ENCODE measurements at places on chromosomes 2 and 18.
A peak's percentile ranks its signal among the peaks of the same experiment; 100 is the strongest.

GRCh38 chr2:156383798-156384197, 51.3 kb upstream of the NR4A2 start:
- no peak for DNase-seq

GRCh38 chr2:19971691-19972090, 18.2 kb downstream of the WDR35 start:
- DNase-seq: no peak

- DNase-seq: no peak
Observed at GRCh38 chr2:216108310-216108966, 710 bp upstream of the XRCC5 start.

DNA sequence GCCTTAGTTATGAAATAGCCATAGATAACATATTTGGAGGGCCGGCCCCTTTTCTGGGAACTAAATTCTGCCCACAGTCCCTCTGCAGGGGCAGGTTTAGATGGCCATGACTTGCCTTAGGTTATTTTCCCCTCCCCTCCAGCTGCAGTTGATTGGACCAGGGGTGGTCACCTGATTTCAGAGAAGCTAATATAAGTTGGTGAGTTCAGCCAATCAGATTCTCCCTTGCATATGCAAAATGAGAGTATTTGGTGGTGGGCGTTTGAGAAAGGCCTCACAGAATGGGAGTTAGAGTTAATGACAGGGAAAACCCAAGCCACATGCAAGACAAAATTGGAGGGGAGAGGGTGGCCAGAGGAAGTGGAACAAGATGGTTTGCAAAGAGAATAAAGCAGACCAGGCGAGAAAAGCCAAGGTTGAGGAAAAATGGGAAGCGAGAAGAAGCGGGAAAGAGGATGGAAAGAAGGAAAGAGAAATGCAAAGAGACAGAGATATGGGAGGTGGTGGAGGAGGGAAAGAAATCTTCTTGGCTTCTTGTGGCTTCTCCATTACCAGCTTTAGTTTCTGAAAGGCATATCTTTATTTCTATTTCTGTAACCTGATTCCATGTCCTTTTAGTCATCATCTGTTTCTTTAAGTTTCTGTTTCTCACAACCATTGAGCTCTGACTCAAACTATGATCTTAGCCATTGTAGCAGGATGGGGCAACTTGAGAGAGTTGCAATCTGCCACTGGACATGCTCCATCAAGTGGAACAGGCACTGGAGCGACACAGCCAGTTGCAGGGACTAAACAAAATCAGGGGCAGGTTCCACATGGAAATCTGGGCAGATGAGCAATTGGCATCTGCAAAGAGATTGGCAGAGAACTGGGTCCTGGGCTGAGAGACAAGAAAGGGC, 108.1 kb upstream of the SIX3 start:
- no peak for DNase-seq

- no peak for DNase-seq
Observed at GRCh38 chr2:104919127-104919526, 65.2 kb downstream of the POU3F3 start.

DNA sequence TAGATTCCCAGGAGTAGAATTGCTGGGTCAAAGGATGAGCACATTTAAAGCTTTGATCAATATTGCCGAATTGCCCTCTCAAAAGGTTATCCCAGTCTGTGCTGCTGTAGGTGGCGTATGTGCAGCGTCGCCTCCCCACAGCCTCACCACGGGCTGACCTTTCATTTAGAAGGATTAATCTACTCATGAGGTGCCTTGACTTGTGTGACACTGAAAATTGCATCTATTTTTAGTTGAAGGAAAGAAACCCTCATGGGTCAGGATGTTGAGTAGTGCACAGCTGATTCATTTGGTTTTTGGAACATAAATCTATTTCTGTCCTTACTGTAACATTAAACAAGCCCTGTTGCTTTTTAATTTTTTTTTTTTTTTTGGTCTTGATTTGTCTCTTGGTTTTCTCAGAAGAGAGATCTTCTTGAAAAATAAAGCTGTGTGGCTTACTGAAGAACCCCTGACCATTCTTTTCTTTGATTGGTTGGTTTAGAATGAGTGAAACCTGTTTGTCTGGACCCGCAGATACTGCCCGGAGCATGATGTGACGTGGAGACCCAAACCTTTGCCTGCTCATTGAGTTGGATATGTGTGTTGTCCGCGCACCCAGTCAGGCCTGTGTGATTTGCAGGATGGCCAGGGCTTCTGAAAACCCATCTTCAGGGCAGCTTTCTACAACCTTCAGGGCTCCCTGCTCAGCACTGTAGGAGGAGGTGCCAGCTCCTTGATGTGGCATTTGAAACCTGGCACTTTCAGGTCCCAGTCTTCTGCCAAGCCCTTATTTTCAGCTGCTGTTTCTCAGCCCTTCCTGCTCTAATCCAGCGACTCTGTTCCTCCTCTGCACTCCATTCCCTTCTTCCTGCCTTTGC, 61.0 kb downstream of the LPIN1 start:
- no peak for DNase-seq

GRCh38 chr18:67813380-67814028, 297.0 kb upstream of the DSEL start:
- DNase-seq: no peak

- no peak for DNase-seq
Observed at GRCh38 chr18:2968606-2969005, 44.3 kb downstream of the LPIN2 start.

DNA sequence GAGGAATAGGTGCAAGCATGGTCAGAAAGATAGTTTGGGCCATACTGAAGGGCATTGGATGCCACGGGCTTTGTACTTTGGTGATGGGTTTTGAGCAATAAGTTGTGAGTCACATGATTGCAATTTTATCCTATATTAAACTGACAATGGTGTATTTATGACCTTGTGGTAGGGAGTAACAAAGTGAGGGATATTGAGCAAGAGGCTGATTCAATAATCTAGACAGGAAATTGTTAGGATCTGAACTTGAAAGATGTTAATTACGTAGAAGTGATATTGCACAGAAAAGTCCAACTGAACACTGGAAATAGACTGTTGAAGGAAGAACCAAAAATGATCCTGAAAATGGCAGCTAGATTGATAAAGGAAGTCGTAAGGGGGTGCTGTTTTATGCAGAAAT, 46.6 kb upstream of the TCF4 start:
- DNase-seq: no peak

- DNase-seq: no peak
Observed at GRCh38 chr18:58334061-58334460, 290.0 kb downstream of the NEDD4L start.

GRCh38 chr2:110101280-110101844, 14.3 kb downstream of the MALL start:
- DNase-seq: peak; percentile 88

DNA sequence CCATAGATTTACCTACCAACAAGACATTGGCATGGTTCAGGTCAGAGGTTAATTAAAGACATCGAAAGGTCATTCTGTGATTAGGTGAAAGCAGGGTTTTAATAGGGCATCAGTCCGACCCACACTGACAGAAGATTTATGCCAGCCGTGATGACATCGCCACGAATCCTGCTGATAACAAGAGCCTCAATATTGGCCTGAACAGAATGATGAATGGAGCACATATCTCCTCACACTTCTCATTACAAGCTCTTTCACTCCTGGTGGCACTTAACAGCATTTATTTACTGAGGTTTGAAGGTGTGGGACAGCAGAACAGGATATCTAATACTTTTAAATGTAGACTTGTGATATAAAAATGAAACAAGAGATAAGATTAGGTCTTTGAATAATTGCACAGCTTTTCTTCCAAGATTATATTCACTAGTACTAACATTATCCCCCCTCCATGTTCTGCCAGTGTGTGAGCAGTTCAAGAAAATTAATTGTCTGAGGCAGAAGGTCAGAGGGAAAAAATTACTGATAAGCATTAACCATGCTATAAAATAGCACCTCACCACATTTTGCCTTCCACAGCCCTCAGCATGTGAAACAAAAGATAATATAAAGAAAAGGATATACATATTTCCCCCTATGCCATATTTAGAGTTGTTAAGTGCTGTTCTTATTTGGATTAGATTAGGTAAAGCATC, 23.1 kb upstream of the INSIG2 start:
- DNase-seq: no peak

GRCh38 chr2:31131871-31132270, 6.4 kb downstream of the GALNT14 start:
- no peak for DNase-seq

GRCh38 chr18:41647914-41648313, 307.1 kb upstream of the PIK3C3 start:
- DNase-seq: no peak

- DNase-seq: no peak
Observed at GRCh38 chr2:109213646-109214433, 84.8 kb downstream of the SH3RF3 start.

DNA sequence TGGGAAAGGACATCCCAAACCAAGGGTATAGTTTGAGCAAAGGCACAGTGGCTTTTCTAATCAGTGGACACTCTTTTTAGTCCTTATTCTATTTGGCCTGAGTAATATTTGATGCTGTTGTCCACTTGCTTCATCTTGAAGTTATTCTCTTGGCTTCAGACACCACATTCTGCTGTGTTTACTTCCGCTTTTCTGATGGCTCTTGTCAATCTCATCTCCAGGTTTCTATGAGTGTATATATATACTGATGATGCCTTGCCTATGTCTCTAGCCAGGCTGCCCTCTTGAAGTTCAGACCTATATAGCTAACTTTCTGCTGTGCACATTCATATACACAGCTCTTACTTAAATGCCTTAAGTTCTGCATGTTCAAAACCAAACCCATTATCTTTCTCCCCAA, 83.1 kb downstream of the EFEMP1 start:
- DNase-seq: no peak

DNA sequence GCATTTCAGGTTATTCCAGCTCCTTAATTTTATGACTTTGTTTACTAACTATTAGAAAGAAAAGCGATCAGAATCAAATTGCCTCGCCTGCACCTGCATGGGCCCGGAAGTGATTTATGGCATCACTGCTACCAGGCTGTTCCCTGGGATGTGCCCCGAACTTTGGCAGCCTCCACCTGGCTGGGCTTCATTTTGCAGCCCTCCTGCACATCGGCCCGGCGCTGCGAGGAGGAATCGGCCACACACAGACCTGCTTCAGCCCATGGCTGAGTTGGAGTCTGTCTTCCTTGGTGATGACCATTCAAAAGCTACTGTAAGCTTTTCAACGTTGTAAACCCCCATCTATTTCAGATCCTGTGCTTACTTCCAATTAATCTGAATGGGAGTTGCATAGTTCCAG, 638.0 kb downstream of the RNF144A start:
- no peak for DNase-seq

GRCh38 chr2:147110317-147110716, 734.5 kb upstream of the ACVR2A start:
- no peak for DNase-seq

DNA sequence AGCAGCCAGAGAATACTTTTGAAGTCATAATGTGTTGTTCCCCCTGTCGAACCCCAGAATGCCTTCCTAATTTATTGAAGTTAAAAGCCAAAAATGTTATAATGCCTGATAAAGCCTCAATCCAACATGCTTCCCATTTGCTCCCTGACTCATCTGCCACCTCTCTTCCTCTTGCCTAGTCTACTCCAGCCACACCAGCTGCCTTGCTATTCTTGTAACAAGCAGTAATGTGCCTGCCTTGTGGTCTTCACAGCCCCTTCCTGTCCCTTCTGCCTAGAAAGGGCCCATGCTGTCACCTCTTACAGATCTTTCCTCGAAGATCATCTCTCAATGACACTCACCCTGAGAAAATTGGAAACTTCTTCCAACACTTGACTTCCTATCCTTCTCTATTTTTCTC, 231.6 kb upstream of the CDH2 start:
- no peak for DNase-seq

DNA sequence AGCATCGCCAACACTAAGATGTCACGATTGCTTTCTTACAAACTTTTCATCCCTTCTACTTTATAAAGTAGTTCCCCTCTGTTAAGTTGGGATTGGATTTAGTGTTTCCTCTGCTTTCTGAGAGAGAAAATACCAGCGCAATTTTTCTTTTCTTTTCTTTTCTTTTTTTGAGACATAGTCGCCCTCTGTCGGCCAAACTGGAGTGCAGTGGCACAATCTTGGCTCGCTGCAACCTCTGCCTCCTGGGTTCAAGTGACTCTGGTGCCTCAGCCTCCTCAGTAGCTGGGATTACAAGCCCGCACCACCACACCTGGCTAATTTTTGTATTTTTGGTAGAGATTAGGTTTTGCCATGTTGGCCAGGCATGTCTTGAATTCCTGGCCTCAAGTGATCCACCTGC, 9.0 kb downstream of the RELCH start:
- DNase-seq: no peak

DNA sequence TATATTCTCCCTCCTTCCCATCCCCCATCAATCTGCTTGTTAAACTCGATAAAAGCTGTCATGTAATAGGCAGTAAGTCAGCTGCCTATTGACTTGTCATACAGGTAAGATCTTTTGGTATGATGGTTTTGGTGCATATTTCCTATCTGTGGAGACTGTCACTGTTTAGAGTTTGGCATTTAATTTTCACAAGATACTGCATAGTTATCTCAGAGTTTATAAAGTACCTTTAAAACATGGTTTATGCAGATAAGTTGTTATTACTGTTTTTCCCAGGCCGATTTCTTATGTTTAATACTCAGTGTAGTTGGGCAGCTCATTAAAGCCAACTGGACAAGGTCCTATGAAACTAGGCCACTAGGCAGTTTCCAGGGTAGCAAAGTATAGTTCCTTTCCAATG, 222.1 kb downstream of the GALNT13 start:
- DNase-seq: no peak

GRCh38 chr2:201366146-201366545, 9.0 kb upstream of the FLACC1 start:
- no peak for DNase-seq

GRCh38 chr2:26578113-26578458, 63.1 kb downstream of the CIB4 start:
- no peak for DNase-seq

DNA sequence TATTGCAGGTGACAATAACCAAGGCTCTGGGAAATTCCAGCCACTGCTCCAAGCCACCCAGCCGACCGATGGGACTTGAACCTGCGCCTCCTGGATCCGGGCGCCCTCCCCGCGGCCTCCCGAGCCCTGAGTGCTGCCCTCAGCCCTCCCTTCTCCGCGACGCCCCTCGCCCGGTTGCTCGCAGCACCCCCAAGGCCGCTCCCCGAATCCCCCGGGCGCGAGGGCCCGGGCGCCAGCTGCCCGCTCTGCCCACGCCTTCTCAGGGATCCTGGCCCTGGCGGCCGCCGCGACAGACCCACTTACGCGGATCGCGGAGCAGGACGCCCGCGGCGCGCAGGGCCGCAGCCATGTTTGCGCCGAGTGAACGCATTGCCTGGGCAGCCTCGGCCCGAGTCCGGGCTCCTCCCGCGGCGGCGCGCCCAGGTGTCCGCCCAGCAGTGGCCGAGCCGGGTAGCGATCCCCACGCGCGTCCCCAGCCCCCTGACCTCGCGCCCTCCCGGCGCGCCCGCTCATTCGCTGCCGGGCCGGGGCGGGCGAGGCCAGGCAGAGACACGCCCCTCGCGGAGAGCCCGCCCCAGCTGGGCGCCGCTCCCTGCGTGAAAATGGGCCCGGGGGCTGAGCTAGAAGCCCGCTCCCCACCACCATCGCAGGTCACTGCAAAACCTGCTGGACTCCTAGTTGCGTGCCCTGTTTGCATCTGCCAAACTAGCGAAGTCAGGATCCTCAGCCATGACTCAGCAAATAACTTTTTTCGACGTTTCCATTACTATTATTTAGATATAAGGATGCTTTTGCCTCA, at the start of gene FECH:
TSS of gene FECH (minus strand) at position 452 of the 799 bp plus-strand sequence. CDS start at position 370, 82 bp downstream.
- DNase-seq: peak; percentile 71

GRCh38 chr18:8860845-8861642, 155.7 kb downstream of the MTCL1 start:
- DNase-seq: no peak

All from uterus (tissue), 4 donors.